Natural killer cell (primary cell): ENCODE measurements at places on chromosomes 13 and 19. TPM values are rescaled to one million over a fixed set of nuclear protein-coding genes. Genes with fewer than 3 reads are reported as not detected.

- H3K4me1 ChIP-seq = no peaks in the 10 kb centered on the region
- H3K4me3 ChIP-seq = no peak overlapping the region
- no peak overlapping the region for H3K27ac ChIP-seq
- H3K27me3 ChIP-seq = no peaks in the 10 kb centered on the region
- no peak for DNase-seq
Observed at GRCh38 chr19:28281676-28282075, 931.3 kb downstream of the UQCRFS1 start.

- peaks cover 3% of the 10 kb centered on the region for H3K4me1 ChIP-seq
- H3K36me3 ChIP-seq = no peaks in the 10 kb centered on the region
- no peak overlapping the region for H3K4me3 ChIP-seq
- H3K27ac ChIP-seq = no peak overlapping the region
- no peak for DNase-seq
Observed at GRCh38 chr19:35241417-35241816, 7.4 kb upstream of the LSR start.

- H3K4me3 ChIP-seq = no peak overlapping the region
- H3K27ac ChIP-seq = no peak overlapping the region
- peaks cover 11% of the 10 kb centered on the region for H3K4me1 ChIP-seq
- no peaks in the 10 kb centered on the region for H3K27me3 ChIP-seq
- no peak for DNase-seq
Observed at GRCh38 chr13:46621792-46622629, 69.0 kb downstream of the LRCH1 start.

DNA sequence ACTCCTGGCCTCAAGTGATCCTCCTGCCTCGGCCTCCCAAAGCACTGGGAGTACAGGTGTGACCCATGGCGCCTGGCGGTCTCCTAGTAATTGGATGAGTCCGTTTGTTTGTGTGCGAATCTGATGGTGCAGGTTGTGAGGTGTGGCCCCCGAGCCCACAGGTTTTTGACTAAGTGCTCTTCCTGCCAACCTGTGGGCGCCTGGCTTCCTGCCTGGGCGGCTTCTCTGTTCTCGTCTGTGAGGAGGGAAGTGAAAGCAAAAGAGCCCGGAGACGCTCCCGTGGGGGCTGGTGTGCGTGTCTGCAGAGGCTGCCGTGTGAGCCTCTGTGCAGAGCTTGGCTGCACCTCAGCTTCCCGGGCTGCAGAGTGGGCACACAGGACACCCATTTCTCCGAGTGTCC is 10.0 kb downstream of the ARHGAP45 start:
- peak; percentile 97 for DNase-seq
- H3K4me1 ChIP-seq = peaks cover 98% of the 10 kb centered on the region
- peaks cover 79% of the 10 kb centered on the region for H3K36me3 ChIP-seq
- H3K4me3 ChIP-seq = peak overlapping the region; percentile 5
- peak overlapping the region; percentile 94 for H3K27ac ChIP-seq
- no peaks in the 10 kb centered on the region for H3K27me3 ChIP-seq

DNA sequence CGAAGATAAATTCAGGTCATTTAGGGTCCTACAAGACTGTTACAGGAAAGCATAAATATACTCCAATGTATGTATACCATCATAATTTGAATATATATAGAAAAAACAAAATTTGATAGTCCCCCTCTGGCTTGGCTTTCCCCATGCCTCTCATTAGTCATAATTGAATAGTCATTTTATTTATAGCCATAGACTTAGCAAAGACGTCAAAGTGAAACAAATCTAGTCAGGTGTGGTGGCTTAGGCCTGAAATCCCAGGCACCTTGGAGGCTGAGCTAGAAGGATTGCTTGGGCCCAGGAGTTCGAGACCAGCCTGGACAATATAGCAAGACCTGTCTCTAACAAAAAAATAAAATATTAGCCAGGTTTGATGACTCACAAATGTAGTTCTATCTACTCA is 141.1 kb downstream of the TNFRSF19 start:
- H3K4me3 ChIP-seq = no peak overlapping the region
- H3K4me1 ChIP-seq = no peaks in the 10 kb centered on the region
- no peaks in the 10 kb centered on the region for H3K27me3 ChIP-seq
- DNase-seq = no peak
- H3K36me3 ChIP-seq = no peaks in the 10 kb centered on the region

DNA sequence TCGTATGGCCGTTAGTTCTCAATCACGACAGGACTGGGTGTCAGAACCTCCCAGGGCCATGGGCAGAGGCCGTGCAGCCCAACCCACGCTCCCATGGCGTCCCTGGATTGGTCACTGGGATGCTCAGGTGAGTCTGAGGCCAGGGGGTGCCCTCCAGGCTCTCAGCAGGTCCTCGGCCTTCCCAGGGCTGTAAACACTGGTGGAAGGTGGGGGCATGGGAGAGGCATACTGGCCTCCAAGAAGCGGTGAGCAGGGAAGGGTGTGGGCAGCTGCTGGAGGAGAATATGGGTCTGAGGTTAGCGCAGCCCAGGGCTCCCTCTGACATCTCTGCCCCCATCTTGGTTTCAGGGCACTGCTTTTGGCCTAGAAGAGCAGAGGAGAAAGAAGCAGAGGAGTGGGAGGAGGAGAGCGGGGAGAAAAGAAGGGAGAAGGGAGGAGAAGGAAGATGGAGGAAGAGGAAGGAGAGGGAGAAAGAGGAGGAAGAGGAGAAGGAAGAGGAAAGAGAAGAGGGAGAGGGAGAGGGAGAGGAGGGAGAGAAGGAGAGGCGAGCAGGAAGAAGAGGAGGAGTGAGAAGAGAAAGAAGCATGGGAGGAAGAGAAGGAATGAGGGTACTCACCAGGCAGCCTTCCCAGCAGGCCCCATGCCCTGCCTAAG is 62.3 kb downstream of the CEBPG start:
- no peak for DNase-seq
- no peaks in the 10 kb centered on the region for H3K27me3 ChIP-seq
- no peak overlapping the region for H3K4me3 ChIP-seq
- H3K27ac ChIP-seq = no peak overlapping the region
- peaks cover 7% of the 10 kb centered on the region for H3K4me1 ChIP-seq

- no peaks in the 10 kb centered on the region for H3K4me1 ChIP-seq
- no peak overlapping the region for H3K27ac ChIP-seq
- DNase-seq = no peak
- no peaks in the 10 kb centered on the region for H3K27me3 ChIP-seq
- H3K4me3 ChIP-seq = no peak overlapping the region
Observed at GRCh38 chr13:71513411-71514033, 353.5 kb downstream of the DACH1 start.

DNA sequence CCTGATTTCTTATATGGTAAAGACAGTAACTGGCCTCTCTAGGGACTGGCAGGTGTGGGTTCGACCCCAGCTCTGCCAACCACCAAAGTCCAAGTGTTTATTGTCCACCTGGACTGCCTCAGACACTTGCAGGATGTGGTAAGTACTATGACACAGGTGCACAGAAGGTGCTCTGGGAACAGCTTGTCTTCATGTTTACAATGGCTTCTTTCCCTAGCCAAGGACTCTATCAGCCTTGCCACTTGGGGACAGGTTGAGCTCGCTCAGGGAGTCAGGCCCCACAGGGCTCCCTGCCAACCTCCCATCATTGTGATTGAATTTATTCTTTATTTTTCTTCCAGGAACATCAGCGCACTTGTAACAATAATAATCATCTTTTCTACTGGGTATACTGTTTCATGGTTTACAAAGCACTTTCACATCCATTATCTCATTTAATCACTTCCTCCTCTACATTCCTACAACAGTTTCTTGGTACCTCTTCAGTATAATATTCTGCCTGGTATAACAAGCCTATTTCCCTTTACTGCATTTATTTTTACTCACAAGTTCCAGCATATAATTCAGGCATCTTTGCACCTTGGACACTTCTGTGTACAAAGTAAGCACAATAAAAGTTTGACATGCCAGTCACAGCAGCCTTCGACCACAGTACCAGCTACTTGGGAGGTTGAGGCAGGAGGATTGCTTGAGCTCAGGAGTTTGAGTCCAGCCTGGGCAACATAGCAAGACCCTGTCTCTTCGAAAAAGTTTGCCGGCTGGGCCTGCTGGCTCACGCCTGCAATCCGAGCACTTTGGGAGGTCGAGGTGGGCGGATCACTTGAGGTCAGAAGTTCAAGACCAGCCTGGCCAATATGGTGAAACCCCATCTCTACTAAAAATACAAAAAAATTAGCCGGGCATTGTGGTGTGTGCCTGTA is 24.2 kb upstream of the GATAD2A start:
- no peaks in the 10 kb centered on the region for H3K36me3 ChIP-seq
- no peak overlapping the region for H3K4me3 ChIP-seq
- no peak overlapping the region for H3K27ac ChIP-seq
- H3K27me3 ChIP-seq = no peaks in the 10 kb centered on the region

GRCh38 chr13:97279913-97280312 is 57.8 kb downstream of the MBNL2 start:
- no peak overlapping the region for H3K4me3 ChIP-seq
- no peaks in the 10 kb centered on the region for H3K27me3 ChIP-seq
- no peak overlapping the region for H3K27ac ChIP-seq
- peaks cover 20% of the 10 kb centered on the region for H3K36me3 ChIP-seq

GRCh38 chr19:16001481-16002312 is 52.9 kb downstream of the OR10H4 start:
- H3K27me3 ChIP-seq = no peaks in the 10 kb centered on the region
- H3K4me1 ChIP-seq = peaks cover 12% of the 10 kb centered on the region
- no peaks in the 10 kb centered on the region for H3K36me3 ChIP-seq
- H3K4me3 ChIP-seq = peak overlapping the region; percentile 8
- H3K27ac ChIP-seq = no peak overlapping the region
- peak; percentile 74 for DNase-seq

- no peaks in the 10 kb centered on the region for H3K4me1 ChIP-seq
- H3K27me3 ChIP-seq = no peaks in the 10 kb centered on the region
- H3K4me3 ChIP-seq = no peak overlapping the region
- no peak overlapping the region for H3K27ac ChIP-seq
- no peak for DNase-seq
Observed at GRCh38 chr19:9474975-9475374, 23.4 kb downstream of the ZNF560 start.

DNA sequence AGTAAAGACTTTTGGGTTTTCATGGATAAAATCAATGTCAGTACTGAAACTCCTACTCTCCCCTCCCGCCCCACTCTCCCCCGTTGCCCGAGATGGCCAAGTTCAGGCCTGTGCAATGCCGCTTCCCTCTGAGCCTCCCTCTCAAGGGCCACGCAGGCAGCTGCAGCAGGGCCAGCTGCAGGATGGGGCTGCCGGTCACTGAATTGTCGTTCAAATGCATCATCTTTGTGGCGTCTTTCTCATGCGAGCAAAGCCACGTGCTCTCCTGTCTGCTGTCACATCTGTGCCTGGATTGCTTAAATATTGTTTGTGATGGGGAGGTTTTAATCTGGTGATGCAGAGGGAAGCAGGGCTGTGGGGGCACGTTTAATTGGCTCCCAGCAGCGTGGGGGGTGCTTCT is 26.6 kb downstream of the SHISA2 start:
- H3K36me3 ChIP-seq = no peaks in the 10 kb centered on the region
- H3K4me1 ChIP-seq = no peaks in the 10 kb centered on the region
- H3K27ac ChIP-seq = no peak overlapping the region
- no peak overlapping the region for H3K4me3 ChIP-seq

GRCh38 chr13:49938921-49939320 is 2.8 kb upstream of the SPRYD7 start:
- H3K27ac ChIP-seq = no peak overlapping the region
- no peak for DNase-seq
- H3K36me3 ChIP-seq = no peaks in the 10 kb centered on the region
- peaks cover 14% of the 10 kb centered on the region for H3K4me1 ChIP-seq

DNA sequence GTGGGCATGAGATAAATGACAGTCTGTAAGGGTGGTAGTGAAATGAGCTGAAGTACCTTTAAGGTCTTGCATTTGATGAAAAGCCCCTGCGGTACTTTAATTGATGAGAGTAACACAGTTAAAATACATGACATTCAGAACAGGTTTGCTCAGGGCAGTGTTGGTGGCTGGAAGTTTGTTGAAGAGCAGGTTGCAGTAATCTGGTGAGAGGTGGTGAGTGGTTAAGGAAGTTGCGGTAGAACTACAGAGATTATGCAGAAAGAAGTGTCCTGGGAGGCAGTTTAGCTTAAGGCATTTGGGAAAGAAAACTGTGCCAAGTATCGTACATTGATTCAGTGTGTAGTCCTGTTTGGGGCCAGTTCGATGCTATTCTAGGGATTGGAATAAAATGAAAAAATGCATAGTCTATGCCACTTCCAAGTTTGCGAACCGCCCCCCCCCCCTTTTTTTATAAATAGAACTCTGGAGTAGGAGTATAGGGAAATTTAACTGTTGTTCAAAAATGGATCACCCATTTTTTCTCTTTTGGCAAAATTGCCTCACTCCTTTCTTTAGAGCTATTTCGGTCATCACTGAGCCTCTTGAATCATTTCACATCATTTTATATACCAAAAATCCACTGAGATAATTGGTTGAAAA is 42.7 kb downstream of the SLAIN1 start:
- H3K27me3 ChIP-seq = no peaks in the 10 kb centered on the region
- H3K27ac ChIP-seq = no peak overlapping the region
- peaks cover 7% of the 10 kb centered on the region for H3K36me3 ChIP-seq
- no peak overlapping the region for H3K4me3 ChIP-seq
- no peak for DNase-seq

DNA sequence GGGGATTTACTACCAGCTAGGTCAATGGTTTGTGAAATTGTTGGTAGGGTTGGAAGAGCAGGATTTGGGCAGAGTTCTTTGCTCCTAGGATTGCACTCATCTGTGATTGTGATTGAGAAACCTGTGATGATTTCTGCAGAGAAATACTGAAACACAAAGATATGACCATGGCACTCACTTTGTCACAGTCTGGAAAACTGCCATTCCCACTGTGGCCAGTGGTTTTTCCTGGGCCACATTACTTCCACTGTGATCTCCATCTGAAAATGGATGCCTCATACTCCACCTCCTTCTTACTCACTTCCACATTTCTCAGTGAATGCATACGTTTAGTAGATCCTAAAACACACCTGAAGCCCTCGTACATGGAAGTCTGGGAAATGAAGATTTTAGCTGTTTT is 593.2 kb downstream of the LMO7 start:
- H3K4me1 ChIP-seq = no peaks in the 10 kb centered on the region
- H3K4me3 ChIP-seq = no peak overlapping the region
- no peaks in the 10 kb centered on the region for H3K36me3 ChIP-seq
- H3K27ac ChIP-seq = no peak overlapping the region
- no peaks in the 10 kb centered on the region for H3K27me3 ChIP-seq

DNA sequence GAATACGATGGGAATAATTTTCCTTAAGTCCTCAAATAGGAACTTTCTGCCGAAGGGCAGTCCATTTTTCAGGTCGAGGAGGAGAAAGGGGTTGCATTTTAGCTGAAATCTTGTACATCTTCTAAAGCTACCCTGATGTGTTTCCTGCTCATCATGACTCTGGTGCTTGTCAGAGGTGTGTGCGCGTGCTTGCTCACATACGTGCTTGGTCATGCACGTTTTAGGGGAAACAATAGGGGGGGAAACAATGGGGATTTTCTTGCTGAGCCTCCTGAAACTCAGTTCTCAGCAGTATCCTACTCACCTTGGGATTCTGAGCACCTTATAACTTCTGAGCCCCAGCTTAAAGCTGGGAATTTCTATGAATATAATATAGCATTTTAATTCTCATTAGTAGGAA is 44.7 kb downstream of the TM9SF2 start:
- no peak overlapping the region for H3K27ac ChIP-seq
- peaks cover 84% of the 10 kb centered on the region for H3K36me3 ChIP-seq
- DNase-seq = no peak
- no peak overlapping the region for H3K4me3 ChIP-seq
- no peaks in the 10 kb centered on the region for H3K27me3 ChIP-seq

- no peak overlapping the region for H3K4me3 ChIP-seq
- DNase-seq = no peak
- no peaks in the 10 kb centered on the region for H3K36me3 ChIP-seq
- H3K4me1 ChIP-seq = no peaks in the 10 kb centered on the region
Observed at GRCh38 chr19:51000981-51001380, 423 bp downstream of the KLK8 start.

Gene MIA
- not detected for total RNA-seq

Gene STXBP2
- 409 TPM for total RNA-seq

Gene RGL3
- not detected for total RNA-seq

Gene ZNF728
- total RNA-seq = not detected

Gene ANKRD27
- 35.8 TPM for total RNA-seq

Gene SMIM17
- total RNA-seq = 0.24 TPM

Gene ZBTB32
- 1.8 TPM for total RNA-seq

Gene BICRA
- total RNA-seq = 34.1 TPM

Gene FOSB
- 1,837 TPM for total RNA-seq
